ENCODE measurements at places on chromosomes 6 and 20. TPM values are rescaled to one million over a fixed set of nuclear protein-coding genes. Genes with fewer than 3 reads are reported as not detected.

GRCh38 chr6:152636609-152637295 lies 410 bp downstream of the SYNE1 start:
- peak; percentile 34 for DNase-seq

GRCh38 chr20:9375221-9375681 lies 139.1 kb upstream of the LAMP5 start:
- DNase-seq, result no peak

DNA sequence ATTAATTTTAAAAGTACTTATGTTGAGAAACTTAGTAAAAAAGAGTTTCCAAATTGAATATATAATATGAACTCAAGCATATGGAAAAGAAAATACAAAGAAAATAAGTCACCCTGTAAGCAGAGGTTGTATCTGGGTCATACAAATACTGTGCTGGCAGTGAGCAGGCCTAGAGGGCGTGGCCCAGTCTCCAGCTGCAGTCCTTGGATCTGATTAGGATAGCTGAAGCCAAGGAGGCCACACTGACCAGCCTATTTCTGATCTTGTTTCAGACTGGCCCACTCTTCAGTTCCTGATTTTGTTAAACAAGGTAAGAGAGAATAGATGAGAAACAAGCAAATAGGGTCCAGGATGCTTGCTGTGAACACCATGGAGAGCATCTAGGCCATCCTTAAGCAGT lies 228.8 kb downstream of the EPM2A start:
- no peak for DNase-seq

DNA sequence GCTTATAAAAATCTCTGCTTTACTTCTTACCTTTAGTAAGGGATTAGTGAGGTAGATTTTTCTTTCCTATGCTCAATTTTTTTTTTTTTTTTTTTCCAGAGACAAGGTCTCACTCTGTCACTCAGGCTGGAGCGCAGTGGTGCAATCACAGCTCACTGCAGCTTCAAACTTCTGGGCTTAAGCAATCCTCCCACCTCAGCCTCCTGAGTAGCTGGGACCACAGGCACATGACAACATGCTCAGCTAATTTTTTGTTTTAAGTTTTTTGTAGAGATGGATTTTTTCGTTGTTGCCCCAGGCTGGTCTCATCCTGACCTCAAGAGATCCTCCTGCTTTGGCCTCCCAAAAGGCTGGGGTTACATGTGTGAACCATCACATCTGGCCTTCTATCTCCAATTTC lies 58.9 kb upstream of the RREB1 start:
- DNase-seq, result no peak

- DNase-seq, result peak; percentile 69
These were observed 24.5 kb downstream of the PLCB4 start for GRCh38 chr20:9093218-9093957.

DNA sequence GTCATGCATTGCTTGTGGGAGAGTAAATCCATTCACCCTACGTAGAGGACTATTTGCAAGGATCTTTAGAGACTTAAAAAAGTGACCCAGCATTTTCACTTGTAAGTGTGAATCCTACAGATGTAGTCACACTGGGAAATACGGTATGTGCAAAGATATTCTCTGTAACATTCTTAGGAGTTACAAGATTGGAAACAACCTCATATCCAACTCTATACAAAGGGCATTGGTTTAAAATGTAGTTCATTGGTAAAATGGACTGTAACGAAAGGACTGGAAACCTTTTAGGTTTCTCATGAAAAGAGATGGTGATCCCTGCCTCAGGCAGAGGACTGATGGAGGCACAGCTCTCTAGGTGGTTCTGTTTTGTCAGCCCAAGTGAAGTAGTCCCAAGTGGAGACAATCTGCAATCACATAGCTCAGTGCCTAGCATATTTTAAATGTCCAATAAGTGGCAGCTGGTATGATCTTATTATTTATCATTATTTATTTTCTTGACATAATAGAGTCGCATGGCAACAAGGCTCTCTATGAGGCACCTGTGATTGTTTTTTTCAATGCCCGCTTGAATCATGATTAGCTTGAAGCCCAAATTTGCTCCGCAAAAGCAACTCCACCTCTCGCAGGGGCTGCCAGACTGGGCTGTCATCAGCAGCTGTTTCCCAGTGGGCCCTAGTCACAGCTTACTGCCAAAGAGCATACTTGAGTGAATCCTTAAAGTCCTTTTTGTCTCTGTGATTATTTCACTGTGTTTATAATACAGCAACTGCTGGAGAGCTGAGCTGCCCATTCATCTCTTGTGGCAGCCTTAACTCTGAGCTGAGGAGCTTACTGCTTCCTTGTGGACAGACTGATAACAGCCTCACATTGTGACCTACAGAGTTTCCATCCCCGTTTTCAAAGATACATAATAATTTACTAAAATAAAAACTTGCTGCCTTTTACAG lies 19.8 kb upstream of the ENPP1 start:
- DNase-seq, result no peak

DNA sequence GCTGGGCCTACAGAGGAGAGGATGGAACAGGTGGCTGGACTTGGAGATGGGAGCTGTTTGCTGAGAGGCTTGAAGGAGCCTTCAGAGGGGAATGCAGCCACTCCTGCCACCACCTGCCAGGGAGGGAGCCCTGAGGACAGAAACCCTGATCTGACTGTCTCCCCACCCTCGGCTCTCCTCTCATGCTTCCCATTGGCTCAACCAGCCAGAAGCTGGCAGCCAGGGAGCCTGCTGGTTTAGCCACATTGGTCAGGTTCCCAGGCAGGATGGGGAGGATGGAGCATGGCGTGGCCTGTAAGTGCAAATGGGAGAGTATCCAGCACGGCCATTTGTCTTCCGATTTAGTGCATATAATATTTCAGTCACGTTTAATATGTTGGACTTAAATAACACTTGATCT lies 12.8 kb downstream of the TREM1 start:
- DNase-seq, result no peak

GRCh38 chr6:15402406-15403045 lies 156.7 kb downstream of the JARID2 start:
- DNase-seq, result no peak

DNA sequence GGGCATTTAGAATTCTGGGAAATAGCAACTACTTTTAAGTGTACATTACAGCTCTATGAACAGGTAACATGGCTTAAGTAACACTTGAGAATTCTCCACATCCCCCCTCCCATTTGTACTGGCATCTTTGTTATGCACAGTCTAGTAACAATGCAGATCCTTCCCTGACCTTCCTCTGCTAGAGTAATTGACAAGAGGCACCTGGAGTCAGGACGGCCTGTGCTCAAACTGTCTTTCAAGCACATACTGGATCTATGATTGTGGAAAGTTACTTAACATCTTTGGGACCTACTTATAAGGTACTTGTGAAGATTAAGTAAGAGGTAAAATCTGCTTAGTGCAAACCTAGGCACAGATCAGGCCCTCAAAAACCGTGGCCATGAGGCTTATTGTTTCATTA lies 21.9 kb upstream of the GSTA3 start:
- no peak for DNase-seq

GRCh38 chr6:33609528-33609927 lies 11.6 kb upstream of the ITPR3 start:
- DNase-seq, result no peak

DNA sequence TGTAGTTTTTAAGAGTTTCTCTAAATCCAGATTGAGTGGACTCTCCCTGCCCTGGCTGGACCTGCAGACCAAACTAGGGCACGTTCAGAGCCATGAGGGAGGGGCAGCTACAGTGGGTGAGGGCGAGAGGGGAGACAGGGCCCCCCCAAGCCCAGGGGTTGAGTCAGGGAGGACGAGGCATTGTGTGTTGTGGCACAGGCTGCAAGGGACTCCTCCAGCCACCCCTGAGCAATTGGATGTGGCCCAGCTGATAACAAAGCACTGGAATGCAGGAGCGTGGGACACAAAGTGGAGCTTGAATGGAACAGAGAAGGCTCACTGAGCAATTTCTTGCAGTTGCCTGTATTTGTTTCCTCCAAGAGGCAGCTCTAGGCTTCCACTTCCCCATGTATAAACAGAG lies 43.5 kb upstream of the MYL9 start:
- DNase-seq, result no peak

DNA sequence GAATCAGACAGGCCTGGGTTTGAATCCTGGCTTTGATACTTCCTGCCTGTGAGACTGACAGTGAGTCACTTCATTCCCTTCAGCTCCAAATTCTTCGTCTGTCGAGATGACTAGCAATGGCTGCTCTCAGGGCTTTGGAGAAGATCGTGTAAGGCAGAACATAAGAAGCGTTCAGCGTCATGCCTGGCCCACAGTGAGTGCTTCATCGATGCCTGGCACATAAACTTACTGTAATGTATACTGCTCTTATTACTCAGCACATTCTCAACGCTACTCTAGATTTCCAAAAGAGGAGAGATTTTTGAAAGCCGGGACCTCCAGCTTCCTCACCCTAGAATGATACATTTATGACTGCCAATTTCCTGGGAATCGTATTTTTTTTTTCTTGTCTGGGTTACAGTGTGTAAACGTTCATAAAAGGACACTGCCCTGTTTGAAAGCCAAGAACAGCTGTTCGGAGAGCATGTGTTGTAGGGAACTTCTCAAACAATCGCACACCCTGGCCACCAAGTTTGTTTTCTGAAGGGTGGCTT lies 16.2 kb upstream of the BCAS1 start:
- DNase-seq, result no peak

- DNase-seq, result no peak
These were observed 42.4 kb downstream of the PTCHD4 start for GRCh38 chr6:48068278-48069251.

DNA sequence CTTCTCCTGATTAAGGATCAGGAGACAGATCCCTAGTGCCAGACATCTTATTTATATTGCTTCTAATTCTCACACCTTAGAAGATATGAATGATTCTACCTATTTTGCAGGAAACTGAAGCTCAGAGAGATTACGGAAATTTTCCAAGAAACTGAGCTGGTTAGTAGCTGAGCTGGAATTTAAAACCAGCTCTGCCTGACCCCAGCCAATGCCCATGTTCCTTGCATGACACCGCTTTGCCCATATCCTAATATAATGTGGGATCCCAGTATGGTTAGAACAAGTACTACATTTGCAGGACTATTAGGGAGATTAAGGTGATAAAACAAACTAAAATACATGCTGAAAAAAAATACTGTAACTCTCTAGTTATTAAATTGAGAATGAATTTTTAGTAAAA lies 1.9 kb downstream of the TMEM30A start:
- no peak for DNase-seq

GRCh38 chr6:105388392-105388791 lies 14.5 kb downstream of the PREP start:
- no peak for DNase-seq

DNA sequence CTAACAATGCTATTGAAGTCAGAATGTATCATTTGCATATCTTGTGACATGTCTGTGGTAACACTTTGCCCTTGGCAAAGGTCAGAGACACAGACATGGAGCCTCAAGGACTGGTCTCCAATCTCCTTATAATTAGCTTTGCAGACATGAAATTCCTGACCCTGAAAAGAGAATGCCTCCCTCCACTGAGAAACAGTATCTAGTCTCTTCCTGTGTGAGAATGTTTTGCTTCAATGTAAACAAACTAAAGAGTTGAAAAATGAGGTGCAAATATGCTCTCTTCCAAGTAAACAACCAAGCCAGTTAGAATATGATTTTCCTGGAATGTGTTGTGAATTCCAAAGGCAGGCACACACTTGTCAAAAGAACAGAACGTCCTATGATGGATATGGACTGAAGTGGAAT lies 407.1 kb upstream of the MARCKS start:
- no peak for DNase-seq

The CMTR1 gene
- 53.8 TPM for polyA plus RNA-seq

The ARG1 gene
- 0.95 TPM for polyA plus RNA-seq

Data from left kidney (tissue), 8 donors.